ENCODE measurements at places on chromosomes 16 and 17. TPM values are rescaled to one million over a fixed set of nuclear protein-coding genes. Genes with fewer than 3 reads are reported as not detected.

DNA sequence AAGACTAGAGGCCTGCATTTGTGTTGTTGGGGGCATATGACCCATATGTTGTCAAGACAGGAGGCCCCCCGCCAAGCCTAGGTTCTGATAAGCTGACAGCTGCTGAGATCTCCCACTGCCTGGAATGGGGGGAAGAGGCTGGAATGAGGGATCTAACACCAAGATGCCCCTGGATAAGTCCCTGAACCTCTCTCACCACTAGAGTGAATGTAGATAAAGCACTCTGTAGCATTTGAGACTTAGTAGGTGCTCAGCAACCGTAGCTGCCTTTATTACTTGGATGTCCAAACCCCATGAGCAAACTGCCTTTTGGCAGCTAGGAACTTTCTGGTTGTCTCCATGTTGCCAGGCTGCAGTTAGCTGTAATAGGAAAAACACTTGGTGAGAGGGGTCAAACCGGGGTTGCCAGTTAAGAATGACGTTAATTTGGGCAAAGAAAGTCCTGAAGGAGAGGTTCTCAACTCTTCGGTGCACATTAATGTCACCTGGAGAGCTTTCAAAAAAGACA is 4.4 kb upstream of the RASL10B start:
- no peak for DNase-seq
- H3K27me3 ChIP-seq: peaks cover 12% of the 10 kb centered on the region
- peaks cover 7% of the 10 kb centered on the region for H3K4me1 ChIP-seq
- H3K4me3 ChIP-seq: no peak overlapping the region
- no peak overlapping the region for H3K27ac ChIP-seq

The GRIN2A gene
- total RNA-seq: 34.6 TPM

GRCh38 chr16:10984509-10984908 is 40.1 kb downstream of the CLEC16A start:
- H3K36me3 ChIP-seq: peaks cover 4% of the 10 kb centered on the region
- no peak overlapping the region for H3K4me3 ChIP-seq
- H3K27ac ChIP-seq: no peak overlapping the region
- no peak for DNase-seq
- H3K27me3 ChIP-seq: no peaks in the 10 kb centered on the region

DNA sequence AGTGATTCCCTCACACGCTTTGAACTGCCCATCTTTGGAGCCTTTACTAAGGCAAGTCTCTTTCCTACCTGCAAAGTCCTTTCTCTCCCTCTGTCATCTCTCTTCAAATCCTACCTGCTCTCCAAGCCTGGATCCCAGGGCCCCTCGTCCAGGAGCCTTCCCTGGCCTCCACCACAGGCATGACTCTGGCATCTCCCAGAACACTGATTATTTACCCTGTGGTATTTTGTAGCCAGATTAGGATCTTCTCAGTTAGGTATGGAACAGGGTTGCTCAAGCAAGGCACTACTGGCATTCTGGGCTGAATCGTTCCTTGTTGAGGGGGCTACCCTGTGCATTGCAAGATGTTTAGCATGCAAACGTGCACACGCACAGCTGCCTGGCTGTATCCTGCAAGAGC is 31.9 kb upstream of the POLR3E start:
- H3K27ac ChIP-seq: no peak overlapping the region
- peaks cover 32% of the 10 kb centered on the region for H3K36me3 ChIP-seq
- H3K4me1 ChIP-seq: no peaks in the 10 kb centered on the region
- no peak overlapping the region for H3K4me3 ChIP-seq
- H3K27me3 ChIP-seq: no peaks in the 10 kb centered on the region

- H3K36me3 ChIP-seq: peaks cover 13% of the 10 kb centered on the region
- H3K4me3 ChIP-seq: no peak overlapping the region
- no peak for DNase-seq
- H3K4me1 ChIP-seq: peaks cover 10% of the 10 kb centered on the region
Observed at GRCh38 chr17:76326306-76326705, 18.2 kb upstream of the QRICH2 start.

The CDK10 gene
- total RNA-seq: 106 TPM

The CLEC10A gene
- not detected for total RNA-seq

GRCh38 chr16:88936008-88936555 is 40.9 kb downstream of the CBFA2T3 start:
- no peak overlapping the region for H3K27ac ChIP-seq
- peak; percentile 70 for DNase-seq
- no peaks in the 10 kb centered on the region for H3K4me1 ChIP-seq

GRCh38 chr16:53899431-53899830 is 195.5 kb downstream of the FTO start:
- H3K27ac ChIP-seq: no peak overlapping the region
- no peak overlapping the region for H3K4me3 ChIP-seq
- peaks cover under 1% of the 10 kb centered on the region for H3K4me1 ChIP-seq
- no peaks in the 10 kb centered on the region for H3K27me3 ChIP-seq
- no peaks in the 10 kb centered on the region for H3K36me3 ChIP-seq
- DNase-seq: no peak

DNA sequence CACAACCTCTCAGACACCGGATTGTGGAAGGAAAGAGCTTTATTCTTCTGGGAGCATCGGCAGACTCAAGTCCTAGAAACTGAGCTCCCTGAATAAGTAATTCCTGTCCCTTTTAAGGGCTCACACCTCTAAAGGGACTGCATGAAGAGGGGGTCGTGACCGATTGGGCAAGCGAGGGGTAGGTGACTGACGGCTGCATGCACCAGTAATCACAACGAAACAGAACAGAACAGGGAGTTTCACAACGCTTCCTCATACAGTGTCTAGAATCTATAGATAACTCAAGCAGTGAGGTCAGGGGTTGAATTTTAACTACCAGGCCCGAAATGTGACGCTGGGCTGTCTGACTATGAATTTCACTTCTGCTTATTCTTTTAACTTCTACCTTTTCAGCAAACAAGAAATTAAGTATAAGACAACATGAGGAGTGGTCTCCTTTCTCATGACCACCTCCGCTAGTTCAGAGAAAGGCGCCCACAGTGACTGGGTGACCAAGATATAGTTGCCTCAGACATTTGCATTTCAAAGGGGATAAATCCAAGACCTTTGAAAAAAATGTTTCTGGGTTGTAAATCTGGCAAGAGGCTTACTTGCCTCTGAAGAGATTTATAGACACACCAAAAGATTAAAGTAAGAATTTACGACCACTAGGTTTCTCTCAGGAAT is 88.4 kb upstream of the ATF7IP2 start:
- no peaks in the 10 kb centered on the region for H3K4me1 ChIP-seq
- no peak overlapping the region for H3K27ac ChIP-seq
- no peak overlapping the region for H3K4me3 ChIP-seq
- no peak for DNase-seq

- H3K4me3 ChIP-seq: no peak overlapping the region
- H3K27me3 ChIP-seq: no peaks in the 10 kb centered on the region
- H3K4me1 ChIP-seq: peaks cover 7% of the 10 kb centered on the region
Observed at GRCh38 chr17:58367461-58367860, 15.5 kb upstream of the SUPT4H1 start.

The KCNH6 gene
- not detected for total RNA-seq

The KRT9 gene
- total RNA-seq: not detected

GRCh38 chr17:4186357-4186881 is 43.4 kb downstream of the CYB5D2 start:
- H3K27ac ChIP-seq: no peak overlapping the region
- no peak for DNase-seq
- H3K4me3 ChIP-seq: no peak overlapping the region
- H3K27me3 ChIP-seq: no peaks in the 10 kb centered on the region

The HCRT gene
- not detected for total RNA-seq

DNA sequence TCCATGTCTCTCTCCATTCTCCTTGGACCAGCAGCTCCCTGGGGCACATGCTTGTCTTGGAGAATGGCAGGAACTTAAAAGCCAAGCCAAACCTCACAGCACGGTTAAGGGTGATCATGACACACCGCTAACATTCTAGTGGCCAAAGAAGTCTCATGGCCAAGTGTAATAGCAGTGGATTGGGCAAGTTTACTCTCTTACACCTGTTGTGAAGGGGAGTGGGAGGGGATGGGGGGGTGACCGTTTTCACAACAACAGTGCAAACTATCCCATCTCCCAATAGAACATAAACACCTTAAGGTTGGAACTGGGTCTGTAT is 37.7 kb upstream of the MEOX1 start:
- no peak overlapping the region for H3K27ac ChIP-seq
- H3K27me3 ChIP-seq: peaks cover 40% of the 10 kb centered on the region
- H3K4me1 ChIP-seq: no peaks in the 10 kb centered on the region
- no peaks in the 10 kb centered on the region for H3K36me3 ChIP-seq
- no peak overlapping the region for H3K4me3 ChIP-seq
- no peak for DNase-seq

- no peak for DNase-seq
- H3K4me3 ChIP-seq: no peak overlapping the region
- no peak overlapping the region for H3K27ac ChIP-seq
- no peaks in the 10 kb centered on the region for H3K36me3 ChIP-seq
Observed at GRCh38 chr16:52617591-52617990, 70.6 kb upstream of the TOX3 start.

The NTN3 gene
- total RNA-seq: not detected

The LPCAT2 gene
- total RNA-seq: 10.0 TPM

GRCh38 chr16:19980632-19981265 is 92.9 kb downstream of the GPR139 start:
- H3K27ac ChIP-seq: no peak overlapping the region
- H3K27me3 ChIP-seq: peaks cover 81% of the 10 kb centered on the region
- no peaks in the 10 kb centered on the region for H3K4me1 ChIP-seq
- H3K36me3 ChIP-seq: no peaks in the 10 kb centered on the region
- DNase-seq: peak; percentile 10
- no peak overlapping the region for H3K4me3 ChIP-seq

DNA sequence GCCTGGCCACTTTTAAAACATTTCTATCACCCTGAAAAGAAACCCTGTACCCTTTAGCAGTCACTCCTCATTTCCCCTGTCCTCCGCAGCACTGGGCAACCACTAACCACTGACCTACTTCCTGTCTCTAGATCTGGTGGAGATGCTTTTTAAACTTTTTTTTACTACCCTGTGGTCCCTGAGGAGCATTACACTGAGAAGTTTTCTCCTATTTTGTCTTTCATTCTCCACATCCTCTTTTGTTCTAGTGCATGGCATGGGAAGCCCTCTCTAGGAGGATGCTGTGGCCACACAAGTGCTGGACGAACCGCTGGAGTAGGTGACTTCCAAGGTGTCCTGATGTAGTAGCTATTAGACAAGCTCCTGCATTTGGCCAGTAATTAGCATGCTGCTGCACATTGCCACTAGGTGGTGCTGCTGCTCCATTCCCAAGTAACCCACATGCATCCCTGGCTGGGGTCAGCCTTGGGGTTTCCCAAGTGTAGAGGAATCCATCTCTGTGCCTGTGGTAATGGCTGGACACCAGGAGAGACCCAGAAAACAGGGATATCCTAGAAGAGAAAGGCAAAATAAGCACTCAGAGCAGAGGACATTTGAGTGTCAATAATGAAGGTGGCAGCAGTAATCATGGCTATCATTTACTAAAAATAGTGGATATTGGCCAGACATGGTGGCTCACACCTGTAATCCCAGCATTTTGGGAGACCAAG is 143.8 kb upstream of the CRHR1 start:
- peak overlapping the region; percentile 29 for H3K27ac ChIP-seq
- DNase-seq: peak; percentile 90
- no peak overlapping the region for H3K4me3 ChIP-seq
- peaks cover 10% of the 10 kb centered on the region for H3K4me1 ChIP-seq
- H3K27me3 ChIP-seq: no peaks in the 10 kb centered on the region

The SMIM5 gene
- total RNA-seq: 1.9 TPM

GRCh38 chr17:43912635-43913304 is 5.4 kb upstream of the MPP2 start:
- H3K27me3 ChIP-seq: peaks cover 46% of the 10 kb centered on the region
- H3K36me3 ChIP-seq: no peaks in the 10 kb centered on the region
- H3K4me1 ChIP-seq: peaks cover 6% of the 10 kb centered on the region
- no peak for DNase-seq
- H3K4me3 ChIP-seq: no peak overlapping the region

GRCh38 chr17:44912763-44913544 is 2.3 kb downstream of the GFAP start:
- no peaks in the 10 kb centered on the region for H3K36me3 ChIP-seq
- H3K4me3 ChIP-seq: no peak overlapping the region
- H3K27me3 ChIP-seq: peaks cover 39% of the 10 kb centered on the region
- H3K27ac ChIP-seq: no peak overlapping the region
- DNase-seq: no peak

GRCh38 chr16:85157813-85158742 is 45.8 kb upstream of the CIBAR2 start:
- peaks cover 10% of the 10 kb centered on the region for H3K4me1 ChIP-seq
- DNase-seq: no peak
- no peaks in the 10 kb centered on the region for H3K36me3 ChIP-seq
- no peak overlapping the region for H3K4me3 ChIP-seq
- H3K27me3 ChIP-seq: peaks cover 67% of the 10 kb centered on the region
- H3K27ac ChIP-seq: no peak overlapping the region

- no peaks in the 10 kb centered on the region for H3K4me1 ChIP-seq
- no peak overlapping the region for H3K4me3 ChIP-seq
- no peak for DNase-seq
- H3K27ac ChIP-seq: no peak overlapping the region
- no peaks in the 10 kb centered on the region for H3K27me3 ChIP-seq
- peaks cover 6% of the 10 kb centered on the region for H3K36me3 ChIP-seq
Observed at GRCh38 chr16:30342751-30343490, 12.2 kb downstream of the CD2BP2 start.

GRCh38 chr17:69065113-69065512 is 4.4 kb upstream of the ABCA9 start:
- H3K36me3 ChIP-seq: no peaks in the 10 kb centered on the region
- H3K27ac ChIP-seq: no peak overlapping the region

The KRTAP16-1 gene
- not detected for total RNA-seq

DNA sequence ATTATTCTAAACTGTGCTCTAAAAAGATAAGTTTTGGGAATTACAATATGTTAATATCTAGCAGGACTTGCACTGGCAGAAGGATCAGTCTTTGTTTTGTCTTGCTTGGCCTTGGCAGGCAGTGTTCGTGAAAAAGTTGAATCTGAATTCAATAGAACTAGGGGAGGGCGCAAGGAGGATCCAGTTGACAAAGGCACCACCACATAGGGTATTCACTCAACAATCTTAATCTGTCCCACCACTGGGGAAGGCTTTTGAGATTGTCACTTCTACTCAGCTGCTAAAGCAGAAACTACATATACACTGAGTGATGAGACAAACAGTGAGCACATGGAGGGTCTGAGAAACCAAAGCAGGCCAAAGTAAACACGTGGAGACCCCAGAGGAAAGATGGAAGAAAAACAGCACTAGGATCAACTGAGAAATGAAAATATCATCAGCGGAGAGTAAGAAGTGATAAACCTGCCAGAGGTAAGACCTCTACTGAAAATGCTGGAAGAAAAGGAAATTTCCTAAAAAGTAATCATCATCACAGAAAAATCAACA is 2.4 kb downstream of the AMFR start:
- H3K27ac ChIP-seq: no peak overlapping the region
- H3K36me3 ChIP-seq: peaks cover 21% of the 10 kb centered on the region
- DNase-seq: no peak

DNA sequence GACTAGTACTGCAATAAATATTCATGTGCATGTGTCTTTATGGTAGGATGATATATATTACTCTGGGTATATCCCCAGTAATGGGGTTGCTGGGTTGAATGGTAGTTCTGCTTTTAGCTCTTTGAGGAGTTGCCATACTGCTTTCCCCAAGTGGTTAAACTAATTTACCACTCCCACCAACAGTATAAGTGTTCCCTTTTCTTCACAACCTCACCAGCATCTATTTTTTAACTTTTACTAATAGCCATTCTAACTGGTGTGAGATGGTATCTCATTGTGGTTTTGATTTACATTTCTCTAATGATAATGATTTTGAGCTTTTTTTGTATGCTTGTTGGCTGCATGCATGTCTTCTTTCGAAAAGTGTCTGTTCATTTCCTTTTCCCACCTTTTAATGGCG is 32.9 kb downstream of the ITGAM start:
- no peaks in the 10 kb centered on the region for H3K4me1 ChIP-seq
- H3K4me3 ChIP-seq: no peak overlapping the region
- H3K36me3 ChIP-seq: no peaks in the 10 kb centered on the region
- no peak for DNase-seq
- no peak overlapping the region for H3K27ac ChIP-seq

The CA4 gene
- total RNA-seq: 0.78 TPM

The MYH13 gene
- not detected for total RNA-seq
